Thymus (tissue), 14 donors: ENCODE measurements at places on chromosomes 6 and 20. TPM values are rescaled to one million over a fixed set of nuclear protein-coding genes. Genes with fewer than 3 reads are reported as not detected.

DNA sequence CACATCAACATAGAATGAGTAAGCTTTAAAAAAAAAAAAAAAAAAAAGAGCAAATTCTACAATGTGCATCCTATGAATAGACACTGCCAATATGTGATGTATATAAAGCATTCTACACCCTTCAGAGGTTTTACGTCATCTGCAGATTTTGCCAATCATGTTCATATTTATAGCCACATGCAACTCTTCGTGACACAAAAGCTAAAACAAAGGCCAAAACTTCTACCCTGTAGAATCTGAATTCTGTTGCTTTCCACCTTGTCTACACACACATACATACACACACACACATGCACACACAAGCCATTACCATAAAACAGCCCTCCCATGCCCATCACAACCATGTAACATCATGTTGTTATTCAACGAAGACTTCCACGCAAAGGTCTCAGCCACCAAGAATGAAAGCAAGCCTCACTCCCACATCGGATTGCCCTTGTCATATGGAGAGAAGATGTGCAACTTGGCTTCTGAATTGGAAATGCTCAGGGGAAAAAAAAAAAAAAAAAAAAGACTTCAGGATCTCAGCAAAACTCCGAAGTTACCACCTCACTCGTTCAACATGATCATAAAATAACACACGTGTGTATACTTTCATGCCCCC, 479.4 kb upstream of the JARID2 start:
- no peak for DNase-seq

- DNase-seq = no peak
Measured at GRCh38 chr20:37238935-37239451, 22.6 kb downstream of the GHRH start.

GRCh38 chr6:1577896-1578745, 31.6 kb upstream of the FOXC1 start:
- DNase-seq = no peak

GRCh38 chr6:113433335-113433991, 423.7 kb upstream of the MARCKS start:
- no peak for DNase-seq

DNA sequence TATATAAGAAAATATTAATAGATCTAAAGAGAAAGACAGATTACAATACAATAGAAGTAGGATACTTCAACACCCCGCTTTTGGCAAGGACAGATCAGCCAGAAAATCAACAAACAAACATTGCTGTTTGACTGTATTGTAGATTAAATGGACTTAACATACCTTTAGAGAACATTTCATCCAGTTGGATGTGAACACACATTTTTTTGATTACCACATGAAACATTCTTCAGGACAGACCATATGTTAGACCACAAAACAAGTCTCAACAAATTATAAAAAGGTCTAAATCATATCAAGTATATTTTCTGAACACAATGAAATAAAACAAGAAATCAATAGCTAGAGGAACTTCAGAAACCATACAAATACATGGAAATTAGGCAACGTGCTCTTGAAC, 148.2 kb downstream of the TRMT11 start:
- DNase-seq = no peak

- DNase-seq = no peak
Measured at GRCh38 chr20:35826397-35826998, 54.7 kb downstream of the PHF20 start.

DNA sequence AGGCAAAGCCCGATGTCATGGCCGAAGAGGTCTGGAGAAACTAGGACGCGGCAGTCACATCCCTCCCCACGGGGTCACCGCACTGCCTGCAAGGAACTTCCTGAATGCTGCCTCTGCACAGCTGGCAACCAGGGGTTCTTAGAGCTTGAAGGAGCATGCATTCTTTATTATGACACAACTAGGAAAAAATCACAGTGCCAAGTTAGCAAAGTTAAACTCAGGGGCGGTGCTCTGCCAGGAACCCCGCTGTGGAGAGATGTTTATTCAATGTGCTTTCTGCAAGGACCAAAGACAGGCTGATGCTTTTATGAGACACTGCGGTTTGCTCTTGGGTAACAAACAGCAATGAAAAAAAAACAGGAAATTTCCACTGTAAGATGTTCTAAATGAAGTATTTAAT, 287.3 kb upstream of the FOXQ1 start:
- no peak for DNase-seq

DNA sequence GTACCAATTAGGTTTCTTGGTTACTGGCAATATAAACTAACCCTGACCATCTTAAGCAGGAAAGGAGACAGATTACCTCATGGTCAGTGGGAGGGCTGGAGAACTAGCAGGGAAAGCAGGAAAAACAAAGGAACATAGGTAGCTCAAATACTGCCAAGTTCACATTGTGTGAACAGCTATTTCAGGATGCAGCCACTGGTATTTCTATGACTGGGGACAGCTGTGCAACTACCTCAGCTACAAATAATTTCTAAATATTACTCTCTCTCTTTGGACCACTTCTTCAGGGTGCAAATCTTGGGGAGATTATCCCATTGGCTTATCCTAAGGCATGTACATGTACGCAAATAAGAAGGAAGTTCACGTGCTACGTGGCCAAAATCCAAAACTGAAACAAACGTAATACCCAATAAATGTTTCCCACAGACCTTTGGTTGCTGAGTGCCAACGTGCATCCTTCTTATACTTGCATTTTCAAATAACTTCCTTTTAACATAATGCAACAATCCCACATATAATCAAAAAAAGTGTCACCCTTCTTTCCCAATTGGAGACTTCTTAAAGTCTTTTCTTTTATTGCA, 180.9 kb downstream of the PHF3 start:
- no peak for DNase-seq

- DNase-seq = no peak
Measured at GRCh38 chr20:47699818-47700217, 85.5 kb downstream of the SULF2 start.

GRCh38 chr6:48377115-48377514, 266.1 kb upstream of the PTCHD4 start:
- DNase-seq = no peak

DNA sequence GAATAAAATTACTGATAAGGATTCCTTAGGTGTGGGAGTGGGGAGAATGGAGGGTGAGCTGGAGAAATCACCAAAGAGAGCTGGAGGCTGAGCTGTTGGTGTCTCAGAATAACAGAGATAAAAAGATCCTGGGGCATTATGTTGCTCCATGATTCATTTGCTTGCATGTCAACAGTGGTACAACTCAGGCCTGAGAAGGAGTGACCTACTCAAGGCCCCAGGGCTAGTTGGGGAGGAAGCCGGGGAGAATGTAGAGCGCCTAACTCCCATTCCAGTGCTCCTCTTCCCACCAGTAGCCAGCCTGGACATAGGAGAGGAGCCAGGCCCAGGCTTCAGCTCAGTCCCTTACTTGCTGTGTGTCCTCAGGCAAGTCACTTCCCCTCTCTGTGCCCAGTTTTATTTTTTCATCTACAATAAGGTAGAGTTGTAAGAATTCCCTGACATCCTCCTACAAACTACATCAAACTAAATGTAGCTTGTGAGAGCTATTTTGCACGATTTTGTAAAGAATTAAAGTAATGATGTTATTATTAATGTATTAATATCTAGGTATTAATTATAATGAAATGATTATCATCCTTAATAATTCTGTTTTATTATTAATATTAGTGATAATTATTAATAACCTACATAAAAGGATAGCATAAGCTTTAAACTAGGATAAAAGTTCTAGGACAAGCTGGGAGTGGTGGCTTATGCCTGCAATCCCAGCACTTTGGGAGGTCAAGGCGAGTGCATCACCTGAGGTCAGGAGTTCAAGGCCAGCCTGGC, 250.9 kb upstream of the SULF2 start:
- no peak for DNase-seq

DNA sequence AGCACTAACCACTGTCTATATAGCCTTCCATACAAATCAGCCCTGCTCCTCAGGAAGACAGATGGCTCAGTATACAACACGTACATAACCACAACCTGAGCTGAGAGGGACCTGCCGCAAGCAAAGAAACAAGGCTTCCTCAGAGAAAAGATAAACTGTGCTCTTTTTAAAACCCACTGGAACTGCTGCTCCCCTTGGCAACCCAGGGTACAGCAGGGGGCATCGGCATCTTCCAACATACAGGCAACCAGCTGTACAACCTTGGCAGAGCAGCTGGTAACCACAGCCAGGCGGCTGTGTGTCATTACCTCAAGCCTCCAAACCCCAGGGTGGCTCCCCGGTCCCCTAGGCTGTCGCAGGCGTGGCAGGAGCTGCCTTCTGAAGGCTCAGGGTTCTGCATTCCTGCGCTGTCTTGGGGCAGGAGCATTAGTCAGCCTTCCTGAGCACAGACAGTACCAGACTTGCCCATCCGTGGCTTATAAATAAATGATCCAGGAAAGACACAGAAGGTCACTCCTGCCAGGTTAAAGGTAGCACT, 249.5 kb downstream of the ADGRG6 start:
- peak; percentile 54 for DNase-seq

GRCh38 chr6:109166673-109167072, 71.4 kb downstream of the CEP57L1 start:
- DNase-seq = no peak

DNA sequence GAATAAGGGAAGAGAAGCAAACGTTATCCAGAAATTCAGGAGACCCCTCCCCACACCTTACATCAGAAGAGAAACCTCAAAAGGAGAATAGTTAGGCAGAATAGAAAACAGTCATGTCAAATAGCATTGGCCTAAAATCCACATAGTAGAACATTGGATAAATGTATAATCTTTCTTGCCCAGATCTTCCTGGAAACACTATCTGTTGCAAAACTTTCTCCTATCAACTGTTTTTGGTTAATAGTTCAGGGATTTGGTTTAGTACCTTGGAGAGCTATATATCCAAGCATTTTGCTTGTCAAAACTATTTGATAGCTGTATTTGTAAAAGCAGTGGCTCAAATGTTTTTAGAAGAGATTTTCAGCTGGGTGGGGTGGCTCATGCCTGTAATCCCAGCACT, 74.3 kb upstream of the PHACTR2 start:
- DNase-seq = no peak

The HLA-DOB gene
- 18.8 TPM for total RNA-seq

The SLC22A3 gene
- 0.28 TPM for total RNA-seq

The C20orf144 gene
- total RNA-seq = 0.09 TPM

The TCF21 gene
- total RNA-seq = 0.05 TPM

The SPTLC3 gene
- total RNA-seq = 3.4 TPM

The CALHM5 gene
- total RNA-seq = 0.33 TPM

The SLC23A2 gene
- total RNA-seq = 5.7 TPM

The PTPRK gene
- 26.8 TPM for total RNA-seq
